ENCODE measurements at places on chromosomes 1 and 21.

DNA sequence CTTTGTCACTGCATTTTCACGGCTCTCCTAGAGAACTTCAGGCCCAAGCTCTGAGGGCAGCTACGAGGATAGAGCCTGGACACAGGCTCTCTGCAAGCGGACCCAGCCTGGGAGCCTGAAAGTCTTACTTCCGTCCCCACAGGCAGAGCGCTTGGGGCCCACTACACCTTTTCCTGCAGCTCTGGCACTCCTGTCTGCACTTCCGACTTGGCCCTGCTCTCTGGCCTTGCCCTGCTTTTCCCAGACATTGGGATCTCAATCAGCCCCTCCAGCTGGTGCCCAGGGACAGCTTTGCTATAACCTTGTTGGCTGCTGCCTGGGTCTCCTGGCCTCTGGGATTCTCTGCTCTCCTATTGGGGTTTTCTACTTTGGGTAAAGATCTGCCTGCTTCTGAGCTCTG is 27.6 kb downstream of the WNT4 start:
- DNase-seq: no peak

DNA sequence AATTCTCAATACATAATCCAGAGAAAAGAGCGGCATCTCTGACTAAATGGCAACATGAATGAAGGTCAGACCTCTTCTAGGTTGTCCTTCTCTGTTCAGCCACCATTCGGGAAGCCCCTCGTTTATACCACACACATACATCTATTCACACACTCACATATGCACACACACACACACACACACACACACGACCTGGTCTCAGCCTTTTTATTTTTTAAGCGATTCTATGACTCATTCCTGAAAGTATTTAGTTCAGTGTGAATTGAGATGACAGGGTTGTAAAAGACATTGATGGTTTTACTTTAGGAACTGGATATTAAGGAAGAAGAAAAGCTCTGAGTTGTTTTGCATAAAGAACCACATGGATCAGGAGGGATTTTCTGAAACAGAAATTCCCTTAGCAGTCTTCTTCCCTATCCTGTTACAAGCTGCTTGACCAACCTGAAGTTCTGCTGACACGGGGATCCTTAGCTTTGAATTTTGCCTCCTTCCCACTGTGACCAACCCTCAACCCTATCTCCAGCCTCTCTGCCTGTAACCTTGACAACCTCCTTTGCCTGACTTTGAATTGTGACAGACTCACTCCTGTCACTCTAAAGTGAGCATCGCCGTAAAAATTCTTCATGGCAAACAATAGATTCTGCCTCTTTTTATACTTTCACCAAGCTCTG is 383.1 kb upstream of the ESRRG start:
- DNase-seq: peak; percentile 23

DNA sequence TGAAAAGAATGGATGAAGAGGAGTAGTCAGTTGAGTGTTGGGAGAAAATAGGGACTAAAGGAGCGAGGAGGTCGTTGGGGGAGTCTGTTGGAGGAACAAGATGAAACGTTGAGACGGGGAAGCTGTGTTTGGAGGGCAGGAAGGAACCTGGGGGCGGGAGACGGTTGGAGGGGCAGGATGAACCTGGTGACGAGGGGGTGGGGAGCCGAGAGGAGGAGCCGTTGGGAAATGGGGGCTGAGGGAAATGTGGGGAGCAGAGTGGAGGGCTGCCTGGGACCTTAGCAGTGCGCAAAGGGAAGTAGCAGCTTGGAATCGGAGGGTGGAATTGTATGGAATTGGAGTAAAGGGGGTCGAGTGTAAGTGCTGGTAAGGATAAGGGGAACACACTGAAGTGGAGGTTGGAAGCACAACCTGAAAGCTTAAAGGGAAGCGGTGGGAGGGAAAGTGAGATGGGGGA is 630 bp downstream of the MTF2 start:
- peak; percentile 1 for DNase-seq

GRCh38 chr1:243850202-243850451 is at the start of gene AKT3:
TSS of gene AKT3 (minus strand) at chr1:243850243. CDS start at chr1:243843170, 7,073 bp downstream.
- peak; percentile 47 for DNase-seq

DNA sequence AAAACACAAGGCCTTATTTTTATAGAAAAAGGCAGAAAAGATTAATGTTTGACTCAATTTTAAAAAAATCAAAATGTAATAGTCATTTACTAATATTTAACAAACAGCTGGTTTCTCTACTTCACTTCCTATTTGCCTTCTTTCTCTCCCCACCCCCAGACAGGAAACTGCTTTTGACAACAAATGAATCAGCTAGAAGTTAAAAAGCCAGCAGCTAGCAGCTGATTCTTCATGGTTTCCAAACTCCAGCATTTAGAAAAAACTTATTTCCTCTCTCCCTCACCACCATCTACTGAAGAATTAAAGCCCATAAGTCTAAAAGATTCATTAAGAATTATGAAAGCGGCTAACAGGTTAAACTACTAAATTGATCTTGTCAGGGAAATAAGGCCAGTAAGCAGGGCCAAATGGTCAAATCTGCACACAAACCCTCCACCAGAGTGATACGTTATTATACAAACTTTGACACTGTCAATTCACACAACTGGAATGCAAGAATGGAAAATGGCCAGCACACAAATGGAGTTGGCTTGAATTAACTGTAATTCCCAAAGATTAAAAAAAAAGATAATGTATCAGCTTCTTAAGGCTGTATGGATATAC is 4.0 kb downstream of the WDR26 start:
- peak; percentile 22 for DNase-seq

GRCh38 chr1:239814306-239814881 is 277.3 kb upstream of the FMN2 start:
- DNase-seq: peak; percentile 47

DNA sequence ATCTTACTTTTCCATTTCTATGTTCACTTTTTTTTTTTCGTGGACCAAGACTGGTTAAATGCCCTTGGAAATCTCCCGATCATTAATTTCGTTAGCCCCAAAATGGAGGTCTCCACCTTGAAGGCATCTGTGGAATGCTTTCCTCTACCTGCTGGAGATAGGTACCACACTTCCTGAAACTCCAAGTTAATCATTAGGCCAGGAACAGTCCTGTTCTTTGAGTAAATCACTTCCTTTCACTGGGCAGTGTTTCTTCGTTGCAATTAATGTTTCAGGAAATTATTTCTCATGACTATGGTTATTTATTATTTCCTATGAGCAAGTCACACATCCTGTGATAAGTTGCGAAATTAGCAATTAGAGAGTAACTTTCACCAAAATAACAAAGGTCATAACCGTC is 225.2 kb upstream of the LYPLAL1 start:
- no peak for DNase-seq

DNA sequence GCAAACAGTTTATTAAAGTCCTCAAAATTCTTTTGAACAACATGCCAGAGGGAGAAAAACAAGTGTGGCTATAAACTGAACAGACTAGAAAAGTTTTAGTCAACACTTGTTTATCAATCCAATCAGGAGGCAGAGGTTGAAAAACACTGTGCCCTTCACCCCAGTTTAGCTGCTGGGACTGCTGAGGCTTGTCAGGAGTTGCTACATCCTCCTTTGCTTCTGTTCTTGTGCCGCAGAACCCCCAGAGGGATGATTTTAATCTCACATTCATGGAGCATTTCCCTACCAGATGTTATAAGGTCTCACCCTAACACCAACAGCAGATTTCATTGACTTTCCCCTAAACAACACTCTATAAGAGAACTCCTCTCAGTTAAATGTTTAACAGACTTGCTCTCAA is 321.2 kb downstream of the VAV3 start:
- no peak for DNase-seq
